ENCODE measurements at places on chromosomes 2 and 18.

- peak; percentile 46 for DNase-seq
Observed at GRCh38 chr18:55419947-55420664, 167.9 kb downstream of the TCF4 start.

- peak; percentile 72 for DNase-seq
Observed at GRCh38 chr2:32926708-32927084, 20.1 kb upstream of the LTBP1 start.

- no peak for DNase-seq
Observed at GRCh38 chr18:79440316-79441110, 44.8 kb downstream of the NFATC1 start.

- no peak for DNase-seq
Observed at GRCh38 chr2:86297382-86298147, 39.9 kb downstream of the REEP1 start.

- DNase-seq = no peak
Observed at GRCh38 chr2:71601136-71602114, 148.1 kb downstream of the DYSF start.

- DNase-seq = no peak
Observed at GRCh38 chr18:48954886-48955819, 4.4 kb upstream of the SMAD7 start.

DNA sequence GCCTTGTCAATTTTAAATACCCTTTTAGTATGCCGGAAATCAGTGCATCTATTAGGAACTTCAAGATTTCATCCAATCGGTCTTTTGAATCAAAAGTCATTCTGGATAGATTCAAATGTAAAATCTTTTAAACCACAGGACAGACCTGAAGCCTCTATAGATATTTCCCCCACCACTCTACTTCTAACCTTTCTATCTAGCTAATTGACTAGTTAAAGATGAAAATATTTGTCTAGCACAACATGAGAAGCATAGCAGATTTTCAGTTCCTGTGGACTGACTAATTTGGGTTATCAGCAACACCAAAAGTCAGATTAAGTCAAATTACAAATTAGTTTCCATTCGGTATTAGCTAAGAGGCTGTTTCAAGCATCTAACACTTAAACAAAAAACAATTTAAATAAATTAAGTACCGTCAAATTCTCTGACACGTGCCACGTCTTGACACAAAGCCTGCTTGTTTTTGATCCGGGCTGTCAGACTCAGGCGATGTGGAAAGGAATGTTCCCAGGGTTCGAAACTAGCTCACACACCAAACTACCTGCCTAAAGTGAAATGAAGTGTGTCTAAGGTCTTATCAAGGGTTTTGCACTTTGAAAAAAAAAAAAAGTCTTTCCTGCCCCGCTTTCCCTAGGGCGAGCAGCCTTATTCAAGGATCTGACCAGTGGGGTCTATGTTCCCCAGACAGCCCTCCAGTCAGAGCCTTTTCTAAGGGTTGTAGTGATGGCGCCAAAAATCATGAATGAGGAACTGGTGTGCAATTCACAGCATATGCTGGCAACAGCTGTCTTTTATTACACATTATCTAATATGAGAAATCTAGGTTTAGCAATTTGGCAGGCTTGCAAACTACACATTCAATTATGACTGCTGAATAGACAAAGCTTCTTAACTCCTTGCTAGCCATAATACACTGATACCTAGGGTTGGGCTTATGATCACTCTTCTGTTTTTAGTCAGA, 4.7 kb downstream of the CYTIP start:
- peak; percentile 76 for DNase-seq

GRCh38 chr2:7019191-7019590, 102.0 kb downstream of the RNF144A start:
- no peak for DNase-seq

GRCh38 chr18:55458456-55459203, 129.4 kb downstream of the TCF4 start:
- no peak for DNase-seq

GRCh38 chr2:239482778-239483712, 82.2 kb upstream of the HDAC4 start:
- DNase-seq = no peak

DNA sequence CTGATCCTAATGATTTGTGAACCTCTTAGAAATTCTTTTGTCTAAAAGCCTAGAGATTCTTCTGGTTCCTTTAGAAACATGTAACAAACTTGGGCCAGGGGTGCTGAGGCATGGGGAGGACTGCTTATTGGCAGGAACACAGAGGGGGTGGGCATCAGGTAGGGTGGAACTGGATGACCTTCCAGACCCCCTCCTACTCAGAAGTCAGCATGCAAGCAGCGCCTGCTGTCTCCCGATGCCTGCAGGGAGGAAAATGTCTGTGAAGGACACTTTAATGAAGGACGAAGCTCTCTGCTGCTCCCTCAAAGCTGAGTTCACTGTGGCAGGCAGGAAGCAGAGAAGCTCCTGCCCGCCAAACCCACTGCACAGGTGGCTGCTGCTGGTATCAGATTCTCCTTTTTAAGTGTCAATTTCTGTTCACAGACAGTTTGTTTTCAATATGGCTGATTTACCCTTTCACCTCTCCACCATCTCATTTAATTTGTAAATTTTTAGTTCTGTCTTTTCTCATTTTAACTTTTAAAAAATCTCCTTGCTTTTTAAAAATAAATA, 19.4 kb downstream of the COA5 start:
- DNase-seq = no peak

- no peak for DNase-seq
Observed at GRCh38 chr18:48284743-48285142, 124.4 kb downstream of the ZBTB7C start.

DNA sequence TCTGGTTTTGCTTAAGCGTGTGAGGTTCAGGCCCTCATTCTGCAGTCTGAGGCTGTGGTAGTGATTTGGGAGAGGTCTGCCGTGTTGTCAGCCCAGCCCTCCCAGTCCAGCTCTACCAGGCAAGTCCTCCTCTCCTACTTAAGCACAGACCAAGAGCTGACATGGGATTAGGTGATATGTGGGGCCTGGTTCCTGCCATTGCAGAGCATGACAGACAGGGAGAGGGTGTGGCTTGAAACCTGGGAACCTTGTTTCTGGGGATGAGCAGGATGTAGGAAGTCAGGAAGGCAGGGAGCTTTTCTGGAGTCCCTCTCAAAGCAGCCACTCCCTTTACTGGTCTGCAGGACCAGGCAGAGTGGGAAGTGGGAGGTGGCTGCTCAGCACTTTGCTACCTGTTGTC, 38.6 kb downstream of the PTPRM start:
- DNase-seq = no peak

GRCh38 chr2:127542231-127542630, 6.7 kb downstream of the MYO7B start:
- DNase-seq = no peak

- DNase-seq = no peak
Observed at GRCh38 chr18:36183033-36183432, 4.3 kb upstream of the MOCOS start.

GRCh38 chr18:35185771-35186170, 55.1 kb upstream of the ZNF397 start:
- no peak for DNase-seq

DNA sequence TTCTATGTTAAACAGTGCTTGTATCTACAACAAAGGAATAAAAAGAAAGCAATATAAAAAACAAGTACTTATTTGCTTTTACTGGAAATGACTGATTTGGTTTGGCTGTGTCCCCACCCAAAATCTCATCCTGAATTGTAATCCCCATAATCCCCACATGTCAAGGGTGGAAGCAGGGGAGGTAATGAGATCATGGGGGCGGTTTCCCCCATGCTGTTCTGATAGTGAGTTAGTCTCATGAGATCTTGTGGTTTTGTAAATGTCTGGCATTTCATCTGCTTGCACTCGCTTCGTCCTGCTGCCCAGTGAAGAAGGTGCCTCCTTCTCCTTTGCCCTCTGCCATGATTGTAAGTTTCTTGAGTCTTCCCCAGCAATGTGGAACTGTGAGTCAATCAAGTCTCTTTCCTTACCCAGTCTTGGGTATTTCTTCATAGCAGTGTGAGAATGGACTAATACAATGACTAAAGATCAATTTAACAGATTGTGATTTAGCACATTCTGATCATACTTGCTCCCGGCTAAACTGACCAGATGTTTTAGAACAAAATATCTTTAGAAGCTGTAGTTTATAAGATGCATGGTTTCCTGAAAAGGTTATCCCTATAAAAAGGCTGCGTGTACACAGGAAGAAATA, 19.9 kb downstream of the PTH2R start:
- DNase-seq = peak; percentile 3

All from LHCN-M2 (cell line).